ENCODE measurements at places on chromosomes 1 and 21.
A peak's percentile ranks its signal among the peaks of the same experiment; 100 is the strongest.

DNA sequence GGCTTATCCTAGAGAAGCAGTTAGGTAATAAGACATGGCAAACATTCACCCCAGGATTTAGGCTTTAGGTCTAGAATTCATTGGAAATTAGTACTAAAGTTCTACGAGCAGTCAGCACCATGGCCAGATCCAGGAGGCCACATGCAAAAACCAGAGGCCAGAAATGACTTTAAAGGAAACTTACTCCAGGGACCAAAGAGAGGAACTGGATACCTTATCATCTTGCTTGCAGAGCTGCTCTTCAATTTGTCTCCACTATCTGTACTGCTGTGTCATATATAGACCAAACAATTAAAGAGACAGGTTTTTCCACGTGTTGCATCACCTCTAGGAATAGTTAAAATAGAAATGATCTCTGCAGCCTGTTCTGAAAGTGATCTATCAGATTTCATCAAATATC, 127.8 kb downstream of the LMX1A start:
- H3K27ac ChIP-seq, result no peak overlapping the region
- no peak for DNase-seq
- H3K27me3 ChIP-seq, result no peaks in the 10 kb centered on the region
- H3K36me3 ChIP-seq, result no peaks in the 10 kb centered on the region

GRCh38 chr1:114286179-114286578, 132.5 kb upstream of the SYT6 start:
- no peak overlapping the region for H3K4me3 ChIP-seq
- H3K36me3 ChIP-seq, result no peaks in the 10 kb centered on the region
- H3K27ac ChIP-seq, result no peak overlapping the region
- no peaks in the 10 kb centered on the region for H3K27me3 ChIP-seq

- peak overlapping the region; percentile 74 for H3K27ac ChIP-seq
- DNase-seq, result no peak
- H3K4me3 ChIP-seq, result no peak overlapping the region
- H3K27me3 ChIP-seq, result no peaks in the 10 kb centered on the region
Measured at GRCh38 chr1:19342894-19343616, 30.9 kb downstream of the SLC66A1 start.

GRCh38 chr1:71930511-71930910, 351.8 kb downstream of the NEGR1 start:
- H3K36me3 ChIP-seq, result no peaks in the 10 kb centered on the region
- H3K4me3 ChIP-seq, result no peak overlapping the region
- H3K27ac ChIP-seq, result no peak overlapping the region
- no peaks in the 10 kb centered on the region for H3K4me1 ChIP-seq
- H3K27me3 ChIP-seq, result no peaks in the 10 kb centered on the region
- DNase-seq, result no peak

DNA sequence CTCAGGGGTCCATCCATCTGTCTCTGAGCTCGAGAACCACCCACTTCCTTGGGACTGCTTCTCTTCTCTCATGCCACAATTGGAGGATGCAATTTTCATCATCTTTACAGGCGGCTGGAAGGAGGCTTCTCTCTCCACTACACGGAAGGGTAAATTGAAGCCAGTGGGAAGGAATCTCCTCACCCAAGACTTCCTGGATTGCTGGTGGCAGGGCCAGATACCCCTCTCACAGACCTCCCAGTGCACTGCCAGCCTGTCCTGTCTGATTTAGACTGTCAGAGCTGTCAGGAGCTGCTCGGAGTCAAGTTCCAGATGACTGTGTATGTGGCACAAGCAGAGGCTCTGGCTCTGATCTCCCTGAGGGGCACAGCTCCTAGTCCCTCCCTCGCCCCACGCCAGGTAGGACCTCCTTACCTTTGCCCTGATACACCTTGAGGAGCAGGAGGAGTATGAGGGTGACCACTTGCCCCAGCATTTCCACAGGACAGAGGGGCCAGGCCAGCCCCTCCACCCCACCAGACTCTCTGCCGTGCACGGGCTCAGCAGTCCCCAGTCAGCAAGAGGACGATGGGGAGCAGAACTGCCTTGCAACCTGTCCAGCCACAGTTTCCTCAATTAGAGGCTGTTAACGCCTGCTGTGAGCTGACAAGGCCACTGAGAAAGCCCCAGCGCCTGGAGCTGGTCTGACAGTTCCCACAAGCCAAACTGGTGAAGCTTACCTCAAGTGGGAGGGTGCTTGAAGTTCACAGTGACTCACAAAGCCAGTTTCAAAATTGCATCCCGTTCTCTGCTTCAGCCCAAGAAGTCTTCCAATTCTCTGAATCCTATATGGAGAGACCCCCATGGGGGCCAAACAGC, at the start of gene CD244:
TSS of gene CD244 (minus strand) at position 685 of the 858 bp plus-strand sequence. CDS start at position 475, 210 bp downstream.
- H3K36me3 ChIP-seq, result no peaks in the 10 kb centered on the region
- no peaks in the 10 kb centered on the region for H3K27me3 ChIP-seq
- no peak within 1 kb of the TSS for H3K4me3 ChIP-seq
- H3K4me1 ChIP-seq, result no peaks in the 10 kb centered on the region

DNA sequence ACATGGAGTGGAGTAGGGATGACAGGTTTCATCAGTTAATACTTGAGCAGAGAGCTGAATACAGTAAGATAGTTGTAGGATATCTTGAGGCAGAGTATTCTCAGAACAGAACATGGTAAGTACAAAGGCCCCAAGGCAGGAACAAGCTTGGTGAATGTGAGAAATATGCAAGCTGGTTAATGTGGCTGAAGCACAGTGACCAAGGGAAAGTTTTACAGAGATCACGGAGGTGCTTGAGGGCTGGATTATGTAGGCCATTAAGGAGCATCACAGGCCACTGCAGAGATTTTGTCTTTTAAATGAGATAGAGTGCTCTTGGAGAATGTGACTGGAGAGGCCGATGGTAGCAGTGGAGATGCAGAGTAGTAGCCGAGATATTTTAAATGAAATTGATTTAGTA, 54.0 kb upstream of the BOLA1 start:
- peaks cover 19% of the 10 kb centered on the region for H3K4me1 ChIP-seq
- no peak for DNase-seq
- no peaks in the 10 kb centered on the region for H3K27me3 ChIP-seq
- no peak overlapping the region for H3K27ac ChIP-seq
- no peak overlapping the region for H3K4me3 ChIP-seq

DNA sequence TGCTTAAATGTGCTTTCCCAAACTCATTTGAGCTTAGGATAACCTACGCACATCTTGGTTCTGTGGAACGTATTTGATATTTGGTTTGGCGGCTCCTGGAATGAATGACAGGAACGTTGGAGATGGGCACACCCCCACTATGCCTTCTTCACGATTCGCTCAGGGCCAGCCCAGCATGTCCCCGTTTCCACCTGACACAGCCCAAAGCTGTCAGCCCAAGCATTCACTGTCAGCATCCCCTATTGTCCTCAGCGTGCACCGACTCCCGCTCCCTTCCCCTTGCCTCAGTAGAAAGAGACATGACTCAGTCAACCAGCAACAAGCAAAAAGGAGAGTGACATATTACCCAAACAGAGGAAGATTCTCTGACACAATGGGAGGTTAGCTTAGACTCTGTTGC, 181.4 kb downstream of the KCNJ6 start:
- DNase-seq, result no peak
- H3K4me3 ChIP-seq, result no peak overlapping the region
- H3K27me3 ChIP-seq, result no peaks in the 10 kb centered on the region
- no peaks in the 10 kb centered on the region for H3K4me1 ChIP-seq
- H3K27ac ChIP-seq, result no peak overlapping the region

- H3K36me3 ChIP-seq, result no peaks in the 10 kb centered on the region
- H3K27ac ChIP-seq, result no peak overlapping the region
- DNase-seq, result no peak
- H3K4me1 ChIP-seq, result no peaks in the 10 kb centered on the region
- no peaks in the 10 kb centered on the region for H3K27me3 ChIP-seq
Measured at GRCh38 chr21:14452031-14452726, 69.2 kb upstream of the HSPA13 start.

DNA sequence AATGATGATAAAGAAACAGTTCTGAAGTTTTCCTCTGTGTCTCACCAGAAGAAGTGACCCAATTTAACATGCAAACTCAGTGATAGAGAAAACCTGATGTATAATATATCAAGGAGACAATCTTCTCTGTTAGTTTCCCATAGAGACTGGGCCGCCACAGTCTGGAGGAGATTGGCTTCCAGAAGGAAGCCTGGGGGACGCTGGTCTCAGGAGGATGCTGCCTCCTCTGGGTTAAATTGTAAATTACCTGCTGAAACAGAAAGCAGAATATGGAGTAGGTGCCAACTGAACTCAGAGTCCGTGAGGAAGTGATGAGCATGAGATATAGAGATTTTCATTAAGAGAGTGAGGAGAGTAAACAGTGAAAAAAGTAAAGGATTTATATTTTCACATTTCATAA, 15.8 kb downstream of the OR14I1 start:
- H3K27me3 ChIP-seq, result no peaks in the 10 kb centered on the region
- no peaks in the 10 kb centered on the region for H3K36me3 ChIP-seq
- H3K4me1 ChIP-seq, result no peaks in the 10 kb centered on the region
- no peak overlapping the region for H3K4me3 ChIP-seq
- no peak for DNase-seq

DNA sequence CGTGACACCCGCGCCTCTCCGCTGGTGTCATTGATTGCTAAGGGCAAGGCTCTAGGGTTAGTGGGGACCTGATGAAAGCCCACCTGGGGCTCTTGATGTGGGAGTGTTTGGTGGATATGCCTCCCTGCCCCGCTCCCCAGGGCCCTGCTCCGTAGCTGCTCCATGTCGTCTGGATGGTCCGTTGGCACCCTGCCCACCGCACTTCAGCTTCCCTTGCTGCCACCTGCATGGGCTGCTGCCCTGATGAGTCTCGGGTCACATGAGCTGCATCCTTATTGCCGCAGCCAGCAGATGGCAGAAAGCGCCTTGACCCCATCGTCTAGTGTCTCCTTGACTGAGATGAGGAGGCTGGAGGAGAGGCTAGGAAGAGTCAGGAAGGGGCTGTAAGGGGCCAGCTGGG, 439.4 kb downstream of the CAMTA1 start:
- H3K27me3 ChIP-seq, result no peaks in the 10 kb centered on the region
- H3K4me1 ChIP-seq, result no peaks in the 10 kb centered on the region
- DNase-seq, result no peak
- no peak overlapping the region for H3K4me3 ChIP-seq
- H3K27ac ChIP-seq, result no peak overlapping the region
- H3K36me3 ChIP-seq, result no peaks in the 10 kb centered on the region

DNA sequence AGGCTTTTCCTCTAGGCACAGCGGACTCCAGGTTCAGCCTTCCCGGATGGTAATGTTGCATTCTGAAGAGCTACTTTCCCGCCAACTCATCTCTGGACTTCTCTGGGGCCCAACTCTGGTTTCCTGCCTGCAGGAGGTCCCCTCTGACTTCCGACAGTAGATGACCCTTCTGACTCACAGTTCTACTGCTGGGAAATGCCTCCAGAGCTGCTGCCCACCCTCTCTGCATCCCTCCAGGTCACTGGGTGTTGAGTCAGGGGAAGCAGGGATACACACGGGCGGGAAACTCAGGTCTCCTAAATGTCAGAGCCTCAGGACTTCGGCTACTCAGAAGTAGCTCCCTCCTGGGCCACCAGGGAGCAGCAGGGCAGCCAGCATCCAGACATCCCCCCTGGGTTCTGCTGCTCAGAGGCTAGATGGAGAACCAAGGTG, 2.1 kb upstream of the KIF21B start:
- H3K4me1 ChIP-seq, result peaks cover 35% of the 10 kb centered on the region
- no peak overlapping the region for H3K27ac ChIP-seq
- DNase-seq, result no peak
- H3K27me3 ChIP-seq, result no peaks in the 10 kb centered on the region
- no peaks in the 10 kb centered on the region for H3K36me3 ChIP-seq

GRCh38 chr1:86696522-86696921, 7.9 kb upstream of the SH3GLB1 start:
- DNase-seq, result no peak
- no peaks in the 10 kb centered on the region for H3K36me3 ChIP-seq
- no peak overlapping the region for H3K4me3 ChIP-seq
